ENCODE measurements at places on chromosomes 12 and 14.

- no peak for DNase-seq
Measured at GRCh38 chr12:95004610-95005009, 1.1 kb upstream of the NDUFA12 start.

GRCh38 chr14:24701062-24701461 lies 67.1 kb upstream of the GZMB start:
- DNase-seq = no peak

- peak; percentile 1 for DNase-seq
Measured at GRCh38 chr12:78441737-78442453, 422.7 kb upstream of the SYT1 start.

- peak; percentile 13 for DNase-seq
Measured at GRCh38 chr14:89308232-89308959, 108.6 kb downstream of the FOXN3 start.

DNA sequence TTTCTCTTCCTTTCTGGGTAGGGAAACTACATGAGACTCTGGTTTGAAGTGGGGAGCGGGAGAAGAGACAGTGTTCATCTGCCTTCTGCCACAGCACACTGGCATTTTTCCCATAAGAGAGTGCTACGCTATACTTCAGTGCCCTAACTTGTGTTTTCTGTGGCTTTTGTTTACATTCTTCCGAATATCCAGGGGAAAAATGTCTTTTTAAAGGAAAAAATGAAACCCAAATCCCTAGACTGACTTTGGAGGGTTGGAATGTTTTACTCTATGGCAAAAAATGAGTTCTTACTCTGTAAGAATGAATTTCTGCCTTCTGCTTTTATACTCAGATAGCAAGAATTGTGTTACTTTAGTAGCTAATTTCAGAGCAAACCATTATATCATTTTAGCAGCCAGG lies 88.1 kb upstream of the TMEM263 start:
- no peak for DNase-seq

DNA sequence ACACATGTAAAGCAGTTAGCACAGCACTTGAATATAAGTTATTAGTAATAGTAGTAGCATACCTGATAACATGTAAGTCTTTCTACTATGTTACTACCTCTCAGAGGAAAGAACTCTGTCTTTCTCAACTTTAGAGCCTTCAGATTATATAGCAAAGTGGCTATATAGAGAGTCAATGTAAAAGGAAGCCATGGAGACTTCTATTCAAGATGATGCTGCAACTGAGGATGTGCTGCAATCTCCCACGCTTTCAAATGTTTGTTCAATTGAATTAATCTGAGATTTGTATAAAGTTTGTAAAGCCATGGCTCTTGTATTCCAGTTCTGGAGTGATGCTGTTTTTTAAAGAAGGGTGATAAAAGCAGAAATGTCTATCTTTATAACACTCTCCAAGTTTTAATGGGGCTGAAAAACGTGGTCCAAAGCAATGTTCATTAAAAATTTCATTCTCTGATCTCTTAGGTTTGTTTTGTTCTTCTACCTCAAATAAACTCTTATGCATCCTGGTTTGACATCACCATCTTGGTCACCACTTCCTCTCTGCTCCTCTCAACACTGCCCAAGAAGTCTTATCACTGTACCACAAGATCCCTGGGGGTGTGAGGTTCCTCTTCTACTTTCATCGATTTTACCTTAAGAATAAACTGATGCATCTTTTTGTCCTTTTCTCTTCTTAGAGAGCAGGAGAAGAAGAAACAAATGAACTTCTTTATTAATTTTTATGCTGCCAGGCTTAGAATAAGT lies 40.6 kb downstream of the C12orf42 start:
- DNase-seq = no peak

- DNase-seq = no peak
Measured at GRCh38 chr12:110822821-110823415, 23.9 kb upstream of the CCDC63 start.

GRCh38 chr14:93967637-93968250 lies 8.6 kb downstream of the ASB2 start:
- DNase-seq = no peak

All from EL (cell line).